Esophagus squamous epithelium (tissue), 5 donors: ENCODE measurements at places on chromosomes 7 and 10.
A peak's percentile ranks its signal among the peaks of the same experiment; 100 is the strongest.

GRCh38 chr10:11986593-11987216, 55.9 kb downstream of the UPF2 start:
- no peak for DNase-seq

DNA sequence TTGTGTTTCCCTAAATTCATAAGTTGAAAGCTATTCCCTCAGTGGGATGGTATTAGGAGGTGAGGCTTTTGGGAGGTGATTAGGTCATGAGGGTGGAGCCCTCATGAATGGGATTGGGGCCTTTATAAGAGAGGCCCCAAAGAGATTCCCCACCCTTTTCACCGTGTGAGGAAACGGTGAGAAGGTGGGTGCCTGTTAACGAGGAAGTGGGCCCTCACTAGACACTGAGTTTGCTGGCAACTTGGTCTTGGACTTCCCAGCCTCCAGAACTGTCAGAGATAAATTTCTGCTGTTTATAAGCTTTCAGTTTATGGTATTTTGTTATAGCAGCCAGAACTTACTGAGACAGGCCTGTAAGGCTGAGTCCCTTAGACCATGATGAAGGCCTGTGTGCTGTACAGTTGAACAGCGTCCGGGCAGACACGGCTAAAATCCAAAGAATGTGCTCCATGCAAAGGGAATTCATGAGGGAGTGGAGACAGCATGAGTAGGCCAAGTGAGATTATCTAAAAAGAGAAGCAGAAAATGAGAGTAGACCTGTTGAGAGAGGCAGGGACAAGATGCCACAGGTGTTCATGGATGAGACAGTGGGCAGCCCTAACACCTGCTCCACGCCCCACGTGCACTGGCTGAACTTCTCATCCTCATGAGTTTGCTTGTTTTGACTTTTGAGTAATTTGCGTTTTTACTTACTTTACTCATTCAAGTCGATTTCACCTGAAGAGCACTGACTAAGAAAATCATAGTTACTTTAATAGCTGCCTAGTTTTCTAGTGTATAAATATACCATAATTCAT, 66.9 kb upstream of the SFMBT2 start:
- no peak for DNase-seq

GRCh38 chr10:123475466-123475865, 190.7 kb upstream of the GPR26 start:
- DNase-seq = no peak

DNA sequence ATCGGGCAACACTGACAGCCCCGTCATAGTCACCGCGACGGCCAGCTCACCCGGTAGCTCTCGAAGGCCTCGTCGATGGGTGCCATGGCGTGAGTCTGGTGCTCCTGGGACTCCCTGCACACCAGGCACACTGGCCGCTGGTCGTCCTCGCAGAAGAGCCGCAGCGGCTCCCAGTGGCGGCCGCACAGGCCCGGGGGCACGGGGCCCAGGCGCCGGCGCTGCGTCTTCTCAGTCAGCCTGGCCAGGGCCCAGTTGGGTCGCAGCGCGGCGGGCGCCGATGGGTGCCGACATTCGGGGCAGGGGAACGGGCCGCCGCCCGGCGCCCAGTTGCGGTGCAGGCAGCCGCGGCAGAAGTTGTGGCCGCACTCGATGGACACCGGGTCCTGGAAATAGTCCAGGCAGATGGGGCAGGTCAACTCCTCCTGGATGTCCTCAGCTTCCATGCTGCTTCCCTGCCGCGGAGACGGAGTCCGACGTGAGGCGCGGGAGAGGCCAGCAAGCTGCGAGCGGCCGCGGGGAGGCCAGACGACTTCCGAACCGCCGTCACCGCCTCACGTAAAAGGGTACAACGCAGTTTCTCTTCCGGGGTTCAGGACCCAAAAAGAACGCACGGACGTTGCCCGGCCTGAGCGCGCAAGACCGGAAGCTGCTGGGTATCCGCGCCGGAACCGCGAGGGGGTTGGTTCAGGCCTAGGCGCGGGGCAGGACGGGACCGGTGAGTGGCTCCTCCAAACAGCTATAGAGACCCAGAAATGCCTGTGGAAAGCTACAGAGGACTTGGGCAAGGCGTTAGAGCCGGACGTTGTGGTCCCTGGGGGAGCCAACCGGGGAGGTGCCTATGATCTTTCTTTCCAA, at the start of gene TRIM4:
TRIM4 (minus strand) TSS at position 572 of the 855 bp plus-strand sequence; CDS start at position 443, 129 bp downstream.
- DNase-seq = peak; percentile 61

- DNase-seq = no peak
Measured at GRCh38 chr10:106467506-106467905, 697.0 kb downstream of the SORCS1 start.

DNA sequence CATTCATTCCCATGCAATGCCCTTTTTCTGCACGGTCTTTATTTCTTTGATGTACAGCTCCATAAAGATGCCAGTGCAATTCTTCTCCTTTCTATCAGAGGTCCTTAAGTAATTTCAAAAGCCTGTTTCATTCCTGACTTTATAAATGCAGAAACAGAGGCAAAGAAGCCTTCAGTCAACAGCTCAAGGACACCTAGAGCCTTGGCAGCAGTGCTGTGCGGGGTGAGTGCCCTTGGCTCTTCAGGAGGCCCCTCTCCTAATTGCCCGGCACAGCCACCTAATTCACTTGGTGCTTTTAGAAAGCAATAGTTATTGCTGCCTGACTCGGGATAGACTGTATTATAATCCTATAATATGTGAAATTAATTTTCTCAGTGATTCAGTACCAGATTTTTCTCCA, 169.6 kb upstream of the KLF6 start:
- DNase-seq = no peak
